ENCODE measurements at places on chromosomes 2 and 18. TPM values are rescaled to one million over a fixed set of nuclear protein-coding genes. Genes with fewer than 3 reads are reported as not detected.

The WDR75 gene
- total RNA-seq: 38.3 TPM

The SPP2 gene
- total RNA-seq: not detected

The RRM2 gene
- 262 TPM for total RNA-seq

The SH2D6 gene
- total RNA-seq: 1.3 TPM

The HS1BP3 gene
- 48.9 TPM for total RNA-seq

The SERPINB12 gene
- not detected for total RNA-seq

The INPP5D gene
- total RNA-seq: 0.66 TPM

The CAMKMT gene
- total RNA-seq: 5.3 TPM

The BCL11A gene
- total RNA-seq: 0.17 TPM

The GALNT14 gene
- 44.6 TPM for total RNA-seq

The LRP1B gene
- not detected for total RNA-seq

The FKBP7 gene
- 9.9 TPM for total RNA-seq

The FKBP1B gene
- total RNA-seq: 12.7 TPM

The FASTKD2 gene
- 32.2 TPM for total RNA-seq

The KCNK3 gene
- total RNA-seq: 0.94 TPM

The MBD5 gene
- 3.9 TPM for total RNA-seq

The DCC gene
- not detected for total RNA-seq

The CYP27A1 gene
- 0.15 TPM for total RNA-seq

The POTEI gene
- total RNA-seq: not detected

The TGFA gene
- total RNA-seq: 4.9 TPM

The RAPGEF4 gene
- total RNA-seq: 0.24 TPM

The DES gene
- 0.29 TPM for total RNA-seq

The SP140 gene
- 0.16 TPM for total RNA-seq

The ACTG2 gene
- 0.30 TPM for total RNA-seq

The GPR45 gene
- total RNA-seq: not detected

The PPIL3 gene
- 25.9 TPM for total RNA-seq

The MPHOSPH10 gene
- 39.4 TPM for total RNA-seq

The CUL3 gene
- total RNA-seq: 65.2 TPM

The KCNF1 gene
- total RNA-seq: 40.2 TPM

The PSME4 gene
- 57.2 TPM for total RNA-seq

The MOGAT1 gene
- total RNA-seq: not detected

The LIMS2 gene
- total RNA-seq: 6.3 TPM

The EIF5B gene
- 74.9 TPM for total RNA-seq

Measured in A549 treated with Hydrocortisone at 1 μM for 4 hours (cell line).